ENCODE measurements at places on chromosomes 13 and 19. TPM values are rescaled to one million over a fixed set of nuclear protein-coding genes. Genes with fewer than 3 reads are reported as not detected.

EFNA2 gene
- total RNA-seq, result not detected

CYP4F2 gene
- not detected for total RNA-seq

ANGPTL8 gene
- not detected for total RNA-seq

- ATAC-seq, result peak; percentile 44
Measured at GRCh38 chr13:102399791-102400674, 1.8 kb downstream of the FGF14 start.

LGI4 gene
- total RNA-seq, result 47.9 TPM

DNA sequence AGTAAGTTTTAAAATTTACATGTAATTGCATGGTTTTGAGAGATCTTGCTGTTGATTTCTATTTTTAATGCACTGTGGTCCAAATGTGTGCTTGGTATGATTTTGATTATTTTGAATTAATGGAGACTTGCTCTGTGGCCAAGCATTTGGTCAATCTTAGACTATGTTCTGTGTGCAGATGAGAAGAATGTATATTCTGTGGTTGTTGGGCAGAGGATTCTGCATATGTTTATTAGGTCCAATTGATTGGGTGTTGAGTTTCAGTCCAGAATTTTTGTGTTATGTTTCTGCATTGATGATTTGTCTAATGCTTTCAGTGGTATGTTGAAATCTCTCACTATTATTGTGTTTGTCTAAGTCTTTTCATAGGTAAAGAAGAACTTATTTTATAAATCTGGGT, 82.3 kb downstream of the TDRD3 start:
- no peak for ATAC-seq

DNA sequence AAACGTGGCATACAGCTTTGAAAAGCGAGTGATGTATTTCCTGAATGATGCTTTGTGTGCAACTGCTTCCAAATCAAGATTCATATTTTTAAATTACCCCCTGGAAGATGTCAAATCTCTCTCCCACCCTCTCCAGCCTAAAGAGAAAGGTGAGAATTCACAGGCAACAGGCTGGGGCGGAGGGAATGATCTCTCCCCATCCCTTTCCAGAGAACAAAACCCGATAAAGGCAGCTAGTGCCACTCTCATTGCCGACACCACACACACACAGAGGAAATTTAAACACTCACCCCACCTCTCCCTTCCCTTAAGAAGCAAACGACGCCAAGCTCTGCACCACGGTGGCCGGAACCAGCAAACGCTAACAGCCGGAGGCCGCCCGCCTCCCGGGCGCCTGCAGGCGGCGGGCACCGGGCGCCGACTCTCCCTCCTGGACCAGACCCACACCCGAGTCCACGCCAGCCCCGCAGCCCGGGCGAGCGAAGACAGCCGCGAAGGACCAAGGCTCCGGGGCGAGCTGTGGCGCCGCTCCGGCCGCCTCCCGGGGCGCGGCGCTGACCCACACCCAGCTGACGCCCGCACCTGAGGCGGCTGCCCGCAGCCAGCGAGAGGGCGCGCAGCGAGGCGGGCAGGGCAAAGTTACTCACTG, 477 bp downstream of the LNX2 start:
- peak; percentile 27 for ATAC-seq

DNA sequence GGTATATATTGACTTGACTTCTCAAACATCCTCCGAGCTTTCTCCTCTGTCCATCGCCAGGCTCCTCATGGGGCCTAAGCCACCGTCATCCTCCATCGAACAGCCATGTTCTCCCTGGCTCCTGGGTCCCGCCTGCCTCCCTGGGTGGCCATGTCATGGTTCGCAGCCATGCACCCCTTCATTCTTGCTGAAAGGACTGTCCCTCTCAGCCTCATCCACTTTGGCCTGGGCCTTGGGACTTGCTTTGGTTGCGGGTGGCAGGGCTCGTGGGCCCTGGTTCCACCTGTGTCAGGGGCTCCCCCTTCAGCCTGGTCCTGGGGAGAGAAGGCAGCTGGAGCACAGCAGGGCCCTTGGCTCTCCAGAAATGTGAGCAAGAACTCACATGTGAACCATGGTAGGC, 183.8 kb downstream of the KATNAL1 start:
- no peak for ATAC-seq

GRCh38 chr13:46345866-46346265, 41.2 kb downstream of the RUBCNL start:
- ATAC-seq, result no peak

DNA sequence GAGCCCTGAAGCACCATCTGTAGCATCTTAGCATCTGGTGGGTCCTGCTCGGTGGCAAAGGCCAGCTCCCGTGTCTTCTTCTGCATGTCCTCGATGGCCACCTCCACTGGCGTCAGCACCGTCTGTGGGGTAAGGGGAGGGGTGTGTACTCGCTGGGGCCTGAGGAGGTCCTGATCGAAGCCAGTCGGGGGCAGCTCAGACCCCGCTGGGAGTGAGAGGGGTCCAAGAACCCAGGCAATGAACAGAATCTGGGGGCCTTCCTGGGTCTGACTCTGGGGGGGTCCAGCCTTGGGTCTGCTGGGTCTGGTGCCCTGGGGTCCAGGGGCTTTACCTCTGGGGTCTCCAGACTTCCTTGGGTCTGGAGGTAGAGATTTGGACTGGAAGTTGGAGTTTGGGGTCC, 3.6 kb upstream of the KANK2 start:
- no peak for ATAC-seq

DNA sequence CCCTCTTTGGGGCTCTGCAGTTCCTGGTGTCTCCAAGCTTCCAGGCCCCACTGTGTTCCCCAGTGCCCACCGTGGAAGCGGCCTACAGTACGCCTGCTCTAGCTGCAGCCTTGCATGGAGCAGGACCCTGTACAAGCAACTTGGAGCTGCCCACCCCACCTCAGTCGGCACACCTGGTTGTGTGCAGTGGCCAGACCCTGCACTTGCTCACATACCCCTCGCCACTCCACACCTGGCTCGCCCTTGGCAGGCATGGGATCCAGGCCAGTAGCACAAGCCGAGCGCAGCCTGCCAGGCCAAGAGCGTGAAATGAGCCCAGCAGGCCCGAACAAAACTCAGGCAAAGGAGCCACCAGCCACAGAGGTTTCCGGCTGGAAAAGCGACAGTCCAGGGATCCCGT, 36.4 kb downstream of the ANKRD27 start:
- ATAC-seq, result no peak

CYP2S1 gene
- total RNA-seq, result 1.2 TPM

GRCh38 chr13:23822252-23822824, 66.9 kb downstream of the MIPEP start:
- ATAC-seq, result no peak

DNA sequence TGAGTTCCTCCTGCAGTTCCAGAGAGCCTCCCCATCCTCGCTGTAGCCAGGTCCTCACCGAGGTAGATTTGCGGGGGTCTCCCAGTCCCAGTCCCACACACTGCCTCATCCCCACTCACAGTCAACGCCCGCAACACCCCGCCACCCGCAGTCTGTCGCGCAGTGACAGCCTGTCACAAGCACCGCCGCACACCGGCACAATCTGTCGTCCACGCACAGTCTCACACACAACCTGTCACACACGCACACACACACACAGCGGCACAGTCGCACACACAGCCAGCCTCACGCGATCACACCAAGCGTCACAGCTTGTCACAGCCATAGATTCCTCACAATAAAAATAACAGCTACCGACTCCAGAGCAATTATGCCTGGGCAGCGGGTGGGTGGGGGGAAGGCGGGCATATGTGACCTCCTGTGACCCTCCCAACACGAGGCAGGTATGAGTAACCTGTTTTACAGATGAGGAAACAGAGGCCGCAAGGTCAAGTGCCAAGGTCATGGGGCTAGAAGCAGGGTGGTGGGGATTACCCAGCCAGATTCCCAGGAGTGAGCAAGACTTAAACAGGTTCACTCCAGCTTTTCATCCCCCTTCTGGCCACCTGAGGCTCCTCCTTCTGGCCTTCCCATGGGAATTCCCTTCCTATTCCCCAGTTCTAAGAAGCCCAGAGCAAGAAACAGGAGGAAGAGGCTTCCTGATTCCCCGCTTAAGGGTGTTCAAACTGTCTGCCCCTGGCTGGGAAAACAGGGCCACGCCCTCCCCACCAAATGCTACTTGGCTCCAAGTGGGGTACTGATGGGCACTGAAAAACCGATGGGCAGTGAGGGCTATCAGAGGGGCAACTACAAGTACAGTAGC, 13.9 kb downstream of the NFIX start:
- ATAC-seq, result no peak

MAB21L1 gene
- 3.3 TPM for total RNA-seq

- ATAC-seq, result no peak
Measured at GRCh38 chr19:5247957-5248705, 92.5 kb downstream of the PTPRS start.

GRCh38 chr19:49492573-49493405, 3.4 kb upstream of the RPS11 start:
- ATAC-seq, result no peak

DNA sequence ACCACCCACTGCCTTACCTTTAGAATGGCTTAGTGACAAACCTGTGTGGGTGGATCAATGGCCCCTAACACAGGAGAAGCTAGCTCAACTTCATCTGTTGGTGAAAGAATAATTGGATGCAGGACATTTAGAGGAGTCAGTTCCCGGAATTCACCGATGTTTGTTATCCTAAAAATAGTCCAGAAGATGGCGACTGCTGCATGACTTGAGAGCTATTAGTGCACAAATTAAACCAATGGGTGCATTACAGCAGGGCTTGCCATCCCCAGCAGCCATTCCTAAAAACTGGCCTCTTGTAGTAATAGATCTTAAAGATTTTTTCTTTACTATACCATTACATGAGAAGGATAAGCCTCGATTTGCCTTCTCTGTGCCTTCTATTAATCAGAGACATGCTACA, 46.8 kb upstream of the ZNF726 start:
- no peak for ATAC-seq

DNA sequence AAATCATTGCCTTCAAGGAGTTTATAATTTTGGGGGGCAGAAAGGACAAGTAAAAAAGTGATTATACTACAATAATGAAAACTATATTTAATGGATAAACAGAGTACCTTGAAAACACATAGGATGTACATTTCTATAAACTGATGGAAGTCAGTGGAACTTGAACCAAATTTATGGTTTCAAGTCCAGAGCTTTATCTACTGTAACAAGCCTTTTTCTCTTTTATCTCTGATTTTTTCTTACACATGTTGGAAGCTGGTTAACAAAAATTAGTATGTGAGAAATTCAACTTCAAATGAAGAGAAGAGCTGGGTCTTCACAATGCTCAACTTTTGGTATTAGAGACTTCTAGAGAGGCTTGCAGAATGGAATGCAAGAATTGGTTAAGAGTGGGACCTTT, 393.6 kb downstream of the LMO7 start:
- no peak for ATAC-seq

- peak; percentile 79 for ATAC-seq
Measured at GRCh38 chr19:45444318-45445041, 20.8 kb upstream of the ERCC1 start.

Measured in gastroesophageal sphincter (tissue), 4 donors.